ENCODE measurements at places on chromosomes 2 and 18. TPM values are rescaled to one million over a fixed set of nuclear protein-coding genes. Genes with fewer than 3 reads are reported as not detected.
A peak's percentile ranks its signal among the peaks of the same experiment; 100 is the strongest.

ARL4C gene
- polyA plus RNA-seq, result 64.9 TPM

ADCY3 gene
- 63.4 TPM for polyA plus RNA-seq

IMPA2 gene
- 23.9 TPM for polyA plus RNA-seq

HJURP gene
- 38.6 TPM for polyA plus RNA-seq

TMEM237 gene
- polyA plus RNA-seq, result 39.5 TPM

GPR45 gene
- polyA plus RNA-seq, result not detected

FSHR gene
- polyA plus RNA-seq, result not detected

DLGAP1 gene
- polyA plus RNA-seq, result not detected

ALPI gene
- not detected for polyA plus RNA-seq

KCNG2 gene
- polyA plus RNA-seq, result not detected

MYL1 gene
- not detected for polyA plus RNA-seq

DNA sequence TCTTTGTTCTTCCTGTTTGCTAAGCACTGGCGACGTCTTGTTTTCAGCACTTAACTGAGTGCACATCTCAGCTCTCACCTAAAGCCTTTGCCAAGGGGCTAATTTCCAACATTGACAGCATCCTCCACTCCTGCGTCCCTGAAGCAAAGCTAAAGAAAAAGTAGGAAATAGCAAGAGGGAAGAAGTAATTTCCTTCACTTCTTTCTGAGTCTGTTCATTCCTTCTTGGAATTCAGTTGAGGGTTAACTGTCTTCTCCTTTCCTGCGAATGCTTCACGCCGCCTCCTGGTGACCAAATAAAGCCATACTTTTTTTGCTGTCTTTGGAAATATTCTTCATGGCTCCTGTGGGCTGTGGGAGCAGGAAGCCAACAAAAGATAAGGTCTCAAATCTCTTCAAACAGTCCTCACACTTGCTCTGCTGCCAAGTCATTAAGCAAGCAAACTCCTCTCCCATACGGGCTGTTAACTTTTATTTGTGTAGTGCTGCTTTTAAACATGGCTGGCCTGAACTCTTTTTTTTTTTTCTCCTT lies 100.9 kb downstream of the DPP10 start:
- no peak for DNase-seq

- DNase-seq, result no peak
Measured at GRCh38 chr2:216499641-216500218, 1.1 kb downstream of the RPL37A start.

DNA sequence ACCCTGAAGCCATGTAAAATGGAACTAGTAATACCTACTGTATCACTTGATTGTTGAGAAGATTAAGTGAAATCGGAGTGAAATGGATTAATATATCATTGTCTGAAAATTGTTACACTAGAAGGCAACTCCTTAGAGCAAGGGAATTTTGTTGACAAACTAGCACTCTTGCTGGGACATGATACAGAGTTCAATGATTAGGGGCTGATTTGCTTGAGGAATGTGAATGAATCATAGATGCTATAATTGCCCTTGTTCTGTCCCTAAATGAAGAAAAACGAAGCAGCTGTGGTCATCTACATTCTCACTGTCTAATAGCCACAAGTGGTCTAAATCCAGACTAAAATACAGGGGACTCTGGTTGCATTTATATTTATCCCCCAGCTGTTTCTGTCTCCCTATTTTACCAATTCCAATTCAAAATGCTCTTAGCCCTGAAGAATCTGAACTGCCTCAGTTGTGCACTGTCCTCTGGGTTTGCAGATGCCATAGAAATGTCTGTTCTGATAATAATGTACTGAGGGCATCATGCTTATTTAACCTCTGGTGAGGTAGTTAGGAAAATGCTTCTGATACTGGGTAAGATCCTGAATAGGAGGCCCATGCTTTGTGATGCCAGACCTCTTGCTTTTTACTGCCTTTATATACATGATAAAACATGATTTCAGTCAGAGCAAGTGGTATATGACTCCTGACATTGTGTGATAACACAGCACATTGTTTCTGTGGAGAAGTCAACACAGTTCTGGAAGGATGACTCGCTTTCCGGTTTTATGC lies 382.1 kb downstream of the NRXN1 start:
- peak; percentile 82 for DNase-seq

DNA sequence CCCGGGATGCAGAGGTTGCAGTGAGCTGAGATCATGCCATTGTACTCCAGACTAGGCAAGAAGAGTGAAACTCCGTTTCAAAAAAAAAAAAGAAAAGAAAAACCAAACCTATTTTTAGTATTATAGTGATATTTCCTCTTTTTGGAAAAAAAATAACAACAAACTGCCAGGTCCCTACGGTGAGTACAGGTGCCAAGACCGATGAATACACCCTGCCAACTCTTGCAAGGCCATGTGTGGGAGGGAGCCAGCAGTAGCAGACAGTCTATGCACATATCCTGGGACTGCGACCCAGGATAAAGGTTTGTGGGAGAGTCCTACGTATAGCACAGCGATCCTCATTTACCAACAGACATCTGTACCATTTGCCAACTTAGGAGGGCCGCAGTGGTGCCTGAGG lies 69.6 kb upstream of the DNMT3A start:
- no peak for DNase-seq

DNA sequence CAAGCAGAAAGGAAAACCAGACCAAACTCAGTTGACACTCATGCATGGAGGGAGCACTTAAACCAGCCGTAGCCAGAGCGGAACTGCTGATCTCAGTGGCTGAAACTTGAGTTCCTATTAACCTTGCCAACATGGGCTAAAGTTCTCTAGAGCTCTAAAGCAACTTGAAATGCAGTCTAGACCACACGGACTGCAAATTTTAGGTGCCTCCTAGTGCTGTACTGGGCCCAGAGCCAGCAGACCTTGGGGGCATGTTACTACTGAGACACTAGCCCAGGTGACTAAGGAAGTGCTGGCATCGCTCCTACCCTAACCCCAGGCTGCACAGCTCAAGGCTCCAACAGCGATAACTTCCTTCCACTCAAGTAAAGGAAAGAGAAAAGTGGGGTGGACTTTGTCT lies 236.5 kb downstream of the AKAIN1 start:
- no peak for DNase-seq

- no peak for DNase-seq
Measured at GRCh38 chr2:65081232-65081685, 25.0 kb downstream of the CEP68 start.

GRCh38 chr2:154707994-154708575 lies 9.6 kb downstream of the KCNJ3 start:
- no peak for DNase-seq

- no peak for DNase-seq
Measured at GRCh38 chr2:236369661-236370062, 105.5 kb upstream of the ASB18 start.

GRCh38 chr2:105626212-105626965 lies 118.3 kb upstream of the NCK2 start:
- no peak for DNase-seq

DNA sequence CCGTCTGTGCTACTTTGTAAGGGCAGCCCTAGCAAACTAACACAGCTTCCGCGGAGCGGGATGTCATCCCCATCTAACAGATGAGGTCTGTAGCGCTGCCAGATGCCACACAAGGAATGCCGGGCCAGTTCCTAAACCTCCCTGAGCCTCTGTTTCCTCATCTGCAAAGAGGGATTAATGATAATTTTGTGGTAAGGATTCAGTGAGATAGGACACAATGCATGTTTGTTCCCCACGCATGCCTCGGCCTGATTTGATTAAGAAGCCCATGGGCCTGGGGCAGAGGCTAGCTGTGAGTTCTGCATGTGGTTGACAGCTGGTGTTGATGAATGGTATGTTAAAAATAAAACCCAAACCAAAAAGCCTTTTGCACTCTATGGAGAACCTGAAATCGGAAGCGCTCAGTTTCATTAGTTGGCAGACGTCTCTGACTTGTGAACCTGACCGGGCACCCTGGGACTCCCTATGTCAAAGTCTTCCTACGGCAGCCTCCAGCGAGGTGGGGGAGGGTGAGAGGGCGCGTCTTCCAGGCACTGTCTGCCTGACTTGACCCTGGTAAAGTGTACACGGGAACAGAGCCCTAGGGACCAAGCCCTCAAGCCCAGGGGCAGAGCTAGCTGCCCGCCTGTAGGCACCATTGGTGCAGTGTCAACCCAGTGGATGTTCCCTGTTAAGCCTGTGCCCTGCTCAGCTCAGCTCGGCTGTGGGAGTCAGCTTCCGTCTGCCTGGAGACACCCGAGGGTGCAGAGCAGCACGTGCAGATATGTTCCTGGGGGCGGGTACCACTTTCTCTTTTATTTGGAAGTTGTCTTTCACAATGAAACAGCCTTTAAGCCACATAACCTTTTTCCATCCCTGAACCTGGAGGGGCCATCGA lies 14.8 kb upstream of the INHBB start:
- DNase-seq, result no peak

- no peak for DNase-seq
Measured at GRCh38 chr2:171271386-171271785, 110.7 kb upstream of the TLK1 start.

DNA sequence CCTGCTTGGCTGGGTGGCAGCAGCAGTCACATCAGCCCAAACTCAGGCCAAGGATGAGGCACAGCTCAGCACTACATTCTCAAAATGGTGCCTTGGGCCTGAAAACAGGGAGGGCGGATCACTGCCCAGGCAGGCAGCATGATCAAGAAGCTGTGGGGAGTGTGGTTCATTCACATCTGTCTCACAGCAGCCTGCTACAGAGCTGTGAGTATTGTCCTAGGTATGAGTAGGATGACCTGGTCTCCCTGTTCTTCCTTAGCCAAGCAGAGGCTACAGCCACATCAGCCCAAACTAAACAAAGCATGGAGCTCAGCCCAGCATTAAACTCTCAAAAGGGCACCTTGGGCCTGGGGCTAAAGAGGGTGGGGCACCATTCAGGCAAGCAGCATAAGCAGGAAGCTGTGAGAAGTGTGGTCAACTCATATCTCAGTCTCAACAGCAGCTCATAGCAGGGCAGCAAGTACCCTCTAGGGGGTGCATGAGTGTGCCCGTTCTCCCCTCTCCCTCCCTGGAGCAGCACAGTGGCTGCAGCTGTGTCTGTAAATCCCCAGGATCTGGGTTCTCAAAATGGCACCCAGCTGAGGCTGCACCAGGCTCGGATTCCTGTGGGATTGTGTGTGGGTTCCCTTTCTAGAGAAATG lies 139.6 kb downstream of the TRABD2A start:
- DNase-seq, result peak; percentile 32

DNA sequence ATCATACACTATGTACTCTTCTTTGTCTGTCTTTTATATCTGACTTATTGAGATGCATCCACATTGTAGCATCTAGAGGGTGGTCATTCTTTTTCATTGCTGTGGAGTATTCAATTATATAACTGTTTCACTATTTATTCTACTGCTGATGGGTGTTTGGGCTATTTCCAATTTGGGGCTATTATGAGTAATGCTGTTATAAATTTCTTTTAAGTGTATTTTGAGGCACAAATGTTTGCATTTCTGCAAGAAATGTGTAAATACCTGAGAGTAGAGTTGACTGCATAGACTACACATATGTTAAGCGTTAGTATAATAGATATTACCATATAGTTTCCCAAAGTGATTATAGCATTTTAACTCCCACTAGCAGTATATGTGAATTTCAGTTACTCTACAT lies 26.9 kb upstream of the PPP1R1C start:
- no peak for DNase-seq

GRCh38 chr2:41830600-41830999 lies 217.2 kb upstream of the PKDCC start:
- DNase-seq, result no peak

DNA sequence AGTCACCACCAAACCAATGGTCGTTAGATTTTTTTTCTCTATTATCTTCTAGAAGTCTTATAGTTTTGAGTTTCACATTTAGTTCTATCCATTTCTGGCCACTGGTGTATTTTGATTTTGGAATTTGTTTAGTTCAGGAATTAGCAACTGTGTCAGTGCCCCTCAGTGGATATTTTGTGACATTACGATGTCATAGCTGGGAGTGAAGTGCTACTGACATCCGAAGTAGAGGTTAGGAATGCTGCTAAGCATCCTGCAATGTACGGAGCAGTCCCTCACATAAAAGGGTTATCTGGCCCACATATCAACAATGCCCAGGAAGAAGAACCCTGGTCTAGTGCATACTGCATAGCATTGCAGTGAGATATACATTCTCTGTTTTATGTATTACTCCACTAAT lies 157.4 kb upstream of the RGPD4 start:
- DNase-seq, result no peak

DNA sequence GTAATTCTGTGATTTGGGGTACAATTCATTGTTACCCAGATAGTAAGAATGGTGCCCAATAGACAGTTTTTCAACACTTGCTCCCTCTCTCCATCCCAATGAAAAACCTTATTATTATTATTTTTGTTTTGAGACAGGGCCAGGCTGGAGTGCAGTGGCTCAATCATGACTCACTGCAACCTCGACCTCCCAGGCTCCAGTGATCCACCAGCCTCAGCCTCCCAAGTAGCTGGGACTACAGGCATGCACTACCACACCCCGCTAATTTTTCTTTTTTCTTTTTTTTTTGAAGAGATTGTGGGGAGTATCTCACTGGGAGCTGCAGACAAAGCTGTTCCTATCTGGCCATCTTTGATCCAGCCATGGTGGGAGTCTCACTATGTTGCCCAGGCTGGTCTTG lies 7.2 kb downstream of the TGFA start:
- DNase-seq, result peak; percentile 28
